Kidney (tissue), 22 donors: ENCODE measurements at places on chromosomes 1 and 21. TPM values are rescaled to one million over a fixed set of nuclear protein-coding genes. Genes with fewer than 3 reads are reported as not detected.

The CFHR2 gene
- not detected for total RNA-seq

The LGALS8 gene
- total RNA-seq, result 53.3 TPM

The SLC35A3 gene
- 28.2 TPM for total RNA-seq

The PLA2G2F gene
- total RNA-seq, result not detected

The SLC19A1 gene
- 7.2 TPM for total RNA-seq

DNA sequence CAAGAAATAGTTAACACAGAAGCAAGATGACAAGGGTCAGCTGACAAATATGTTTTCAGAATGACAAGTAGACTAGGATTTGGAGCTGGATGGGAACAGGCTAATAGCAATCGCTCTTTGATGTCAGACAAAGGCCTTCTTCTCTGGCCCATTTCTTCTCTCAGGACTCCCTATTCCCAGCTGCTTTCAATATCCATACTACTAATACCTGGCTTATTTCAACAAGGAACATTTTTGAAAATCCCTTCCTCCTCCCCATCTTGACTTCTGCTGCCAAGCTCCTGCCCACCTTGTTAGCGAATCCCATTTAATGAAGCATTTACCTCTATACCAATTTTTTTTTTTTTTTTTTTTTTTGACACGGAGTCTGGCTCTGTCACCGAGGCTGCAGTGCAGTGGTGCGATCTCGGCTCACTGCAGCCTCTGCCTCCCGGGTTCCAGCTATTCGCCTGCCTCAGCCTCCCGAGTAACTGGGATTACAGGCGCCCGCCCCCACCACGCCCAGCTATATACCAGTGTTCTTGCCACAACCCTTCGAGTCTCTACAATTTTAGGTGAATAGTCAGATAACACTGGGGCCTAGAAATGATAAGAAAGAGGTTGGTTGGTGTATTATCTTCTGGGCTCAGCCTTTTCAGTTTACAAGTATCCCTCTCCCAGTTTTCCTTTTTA lies 68.4 kb downstream of the MACF1 start:
- DNase-seq, result no peak
- no peaks in the 10 kb centered on the region for H3K36me3 ChIP-seq
- no peak overlapping the region for H3K27ac ChIP-seq

DNA sequence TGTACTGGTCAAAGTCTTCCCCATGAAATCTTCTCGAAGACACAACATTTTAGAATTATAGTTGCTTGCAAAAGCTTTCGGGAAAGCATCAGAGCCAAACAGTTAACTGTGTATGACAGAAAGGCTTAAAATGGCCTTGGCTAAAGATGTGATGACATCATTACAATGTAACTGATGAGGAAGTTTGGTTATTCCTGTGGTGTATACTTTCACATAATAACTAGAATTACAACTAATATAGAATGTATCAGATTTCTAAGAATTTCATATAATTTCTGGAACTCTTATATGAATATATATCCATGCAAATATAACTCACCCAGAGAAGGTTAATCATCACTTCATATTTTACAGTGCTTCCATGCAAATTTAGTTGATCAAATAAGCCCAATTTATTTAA lies 8.4 kb downstream of the TP73 start:
- no peak overlapping the region for H3K4me3 ChIP-seq
- no peaks in the 10 kb centered on the region for H3K4me1 ChIP-seq
- H3K36me3 ChIP-seq, result no peaks in the 10 kb centered on the region
- H3K27me3 ChIP-seq, result peaks cover 7% of the 10 kb centered on the region
- DNase-seq, result no peak

DNA sequence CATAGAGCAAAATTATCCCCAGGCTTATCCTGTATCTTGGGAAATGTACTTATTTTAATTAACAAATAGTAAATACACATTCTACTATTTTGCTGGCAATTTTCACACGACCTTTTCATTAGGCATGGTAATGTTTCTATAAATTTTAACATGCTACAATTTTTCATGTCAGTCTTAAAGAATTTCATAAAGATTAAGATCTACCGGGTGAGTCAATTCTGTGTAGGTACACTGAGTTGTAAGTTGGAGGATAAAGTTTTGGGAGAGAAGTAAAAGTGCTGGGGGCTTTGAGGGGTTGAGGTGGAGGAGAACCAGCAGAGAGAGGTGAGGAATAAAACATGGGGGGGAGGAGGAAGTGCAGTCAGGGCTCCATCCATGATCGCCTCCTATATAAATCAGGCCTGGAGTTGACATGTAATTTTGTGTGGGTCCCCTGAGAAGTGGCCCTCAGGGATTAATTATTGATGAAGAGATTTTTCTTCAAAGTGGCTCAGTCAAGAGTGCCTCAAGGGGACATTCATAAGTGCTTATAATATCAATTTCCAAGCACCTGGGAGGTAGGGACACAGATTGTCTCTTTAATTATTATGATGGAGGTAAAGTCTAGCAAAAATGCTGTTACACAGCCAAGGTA lies 7.2 kb downstream of the DPYD start:
- no peaks in the 10 kb centered on the region for H3K36me3 ChIP-seq
- H3K27me3 ChIP-seq, result no peaks in the 10 kb centered on the region

DNA sequence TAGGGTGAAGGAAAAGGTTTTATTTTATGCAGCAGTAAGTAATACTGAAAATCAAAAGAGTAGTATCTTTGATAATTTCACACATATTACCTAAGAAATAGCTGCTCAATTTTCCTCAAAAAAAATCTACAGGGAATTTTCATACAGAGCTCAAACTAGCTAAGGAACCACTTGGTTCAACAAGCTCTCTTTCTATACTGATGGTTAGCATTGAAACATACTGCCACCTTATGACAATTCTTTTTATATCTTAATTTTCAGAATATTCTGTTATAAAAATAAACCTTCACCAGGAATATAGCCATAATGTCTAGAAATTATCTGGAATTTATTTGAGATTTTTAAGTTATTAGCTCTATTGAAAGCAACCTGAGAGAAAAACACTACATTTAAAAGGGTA lies 142.1 kb downstream of the DPYD start:
- no peaks in the 10 kb centered on the region for H3K27me3 ChIP-seq
- no peak for DNase-seq
- H3K4me3 ChIP-seq, result no peak overlapping the region
- no peaks in the 10 kb centered on the region for H3K36me3 ChIP-seq

DNA sequence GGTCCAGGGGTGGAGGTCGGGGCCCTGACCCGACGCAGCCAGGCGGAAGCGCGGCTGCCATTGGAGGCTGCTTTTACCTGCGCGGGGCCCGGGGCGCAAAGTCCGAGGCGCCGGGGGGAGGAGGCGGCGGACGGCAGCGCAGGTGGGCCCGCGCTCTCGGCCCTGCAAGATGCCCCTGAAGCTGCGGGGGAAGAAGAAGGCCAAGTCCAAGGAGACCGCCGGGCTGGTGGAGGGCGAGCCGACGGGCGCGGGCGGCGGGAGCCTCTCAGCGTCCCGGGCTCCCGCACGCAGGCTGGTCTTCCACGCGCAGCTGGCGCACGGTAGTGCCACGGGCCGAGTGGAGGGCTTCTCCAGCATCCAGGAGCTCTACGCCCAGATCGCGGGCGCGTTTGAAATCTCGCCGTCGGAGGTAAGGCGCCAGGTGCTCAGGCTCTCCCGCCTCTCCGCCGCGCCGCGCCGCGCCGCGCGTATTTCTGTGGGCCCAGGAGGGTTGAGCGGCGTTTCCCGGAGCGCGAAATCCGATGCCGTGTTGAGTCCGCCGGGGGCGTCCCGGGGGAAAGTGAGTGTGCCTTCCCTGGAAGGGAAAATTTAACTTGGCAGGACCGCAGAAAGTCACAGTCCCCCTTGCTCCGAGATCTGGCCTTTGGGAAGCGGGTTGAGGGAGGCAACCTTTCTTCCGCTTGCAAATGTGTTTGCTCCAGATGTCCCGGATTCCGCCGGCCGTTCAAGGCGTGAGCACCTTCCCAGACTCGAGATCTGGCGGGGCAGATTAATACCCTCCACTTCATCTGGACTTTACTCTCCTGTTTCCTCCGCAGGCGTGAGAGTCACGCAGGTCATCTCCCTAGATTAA lies at the start of gene GIPC2:
TSS of gene GIPC2 (plus strand) at position 41 of the 853 bp plus-strand sequence. CDS start at position 170, 129 bp downstream.
- peak within 1 kb of the TSS; percentile 81 for H3K27ac ChIP-seq
- no peaks in the 10 kb centered on the region for H3K36me3 ChIP-seq
- H3K4me1 ChIP-seq, result peaks cover 4% of the 10 kb centered on the region
- peaks cover 6% of the 10 kb centered on the region for H3K27me3 ChIP-seq
- H3K4me3 ChIP-seq, result peak within 1 kb of the TSS; percentile 53

- no peak overlapping the region for H3K4me3 ChIP-seq
- no peaks in the 10 kb centered on the region for H3K36me3 ChIP-seq
- peak; percentile 59 for DNase-seq
- H3K27me3 ChIP-seq, result no peaks in the 10 kb centered on the region
Observed at GRCh38 chr1:225677350-225678124, 24.6 kb upstream of the ENAH start.

DNA sequence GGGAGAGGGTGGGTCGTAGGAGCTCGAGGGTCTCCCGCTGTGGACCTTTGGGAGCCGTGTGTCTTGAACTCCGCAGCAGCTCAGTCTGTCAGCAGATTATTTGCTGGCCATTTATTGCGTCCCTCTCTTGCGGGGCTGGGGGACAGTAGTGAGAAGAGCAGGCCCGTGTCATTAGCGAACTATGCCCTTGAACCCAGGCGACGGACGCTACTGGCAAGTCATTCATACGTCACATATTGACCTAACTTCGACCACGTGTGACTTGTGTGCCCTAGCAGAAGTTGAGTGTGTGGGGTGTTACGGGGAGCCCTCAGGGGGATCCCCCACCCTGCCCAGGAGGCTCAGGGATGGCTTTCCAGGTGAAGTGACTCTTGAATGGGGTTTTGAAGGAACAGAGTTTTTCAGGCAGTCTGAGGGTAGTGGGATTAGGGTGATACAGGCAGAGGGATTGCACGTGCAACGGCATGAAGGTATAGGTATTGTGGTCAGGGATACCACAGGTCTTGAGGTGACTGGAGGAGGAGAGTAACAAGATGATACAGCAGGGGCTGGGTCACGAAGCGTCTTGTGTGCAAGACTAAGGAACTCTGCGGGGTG lies 13.0 kb downstream of the RCC1 start:
- no peaks in the 10 kb centered on the region for H3K36me3 ChIP-seq
- H3K27ac ChIP-seq, result no peak overlapping the region
- H3K4me1 ChIP-seq, result no peaks in the 10 kb centered on the region

DNA sequence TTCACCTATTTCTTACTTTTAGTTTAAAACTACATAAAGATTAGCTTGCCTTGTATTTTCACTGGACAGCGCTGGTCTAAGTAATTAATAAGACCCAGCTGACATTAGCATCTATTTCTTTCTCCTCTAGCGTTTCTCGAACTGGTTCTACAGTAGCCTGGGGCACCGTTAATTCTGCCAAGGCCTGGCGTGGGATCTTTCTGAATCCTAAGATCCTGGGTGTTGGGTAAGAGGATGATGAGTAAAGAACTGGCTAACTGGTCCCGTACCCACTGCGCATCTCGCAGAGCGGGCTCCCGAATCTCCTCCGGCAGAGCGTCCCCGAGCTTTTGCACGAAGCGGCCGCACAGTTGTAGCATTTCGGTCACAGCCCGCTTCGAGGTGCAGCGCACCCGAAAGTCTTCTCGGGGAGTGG lies 309 bp downstream of the NSL1 start:
- no peaks in the 10 kb centered on the region for H3K27me3 ChIP-seq
- H3K4me3 ChIP-seq, result peak overlapping the region; percentile 99
- H3K36me3 ChIP-seq, result no peaks in the 10 kb centered on the region
- no peak for DNase-seq
- H3K27ac ChIP-seq, result peak overlapping the region; percentile 91
- H3K4me1 ChIP-seq, result no peaks in the 10 kb centered on the region

DNA sequence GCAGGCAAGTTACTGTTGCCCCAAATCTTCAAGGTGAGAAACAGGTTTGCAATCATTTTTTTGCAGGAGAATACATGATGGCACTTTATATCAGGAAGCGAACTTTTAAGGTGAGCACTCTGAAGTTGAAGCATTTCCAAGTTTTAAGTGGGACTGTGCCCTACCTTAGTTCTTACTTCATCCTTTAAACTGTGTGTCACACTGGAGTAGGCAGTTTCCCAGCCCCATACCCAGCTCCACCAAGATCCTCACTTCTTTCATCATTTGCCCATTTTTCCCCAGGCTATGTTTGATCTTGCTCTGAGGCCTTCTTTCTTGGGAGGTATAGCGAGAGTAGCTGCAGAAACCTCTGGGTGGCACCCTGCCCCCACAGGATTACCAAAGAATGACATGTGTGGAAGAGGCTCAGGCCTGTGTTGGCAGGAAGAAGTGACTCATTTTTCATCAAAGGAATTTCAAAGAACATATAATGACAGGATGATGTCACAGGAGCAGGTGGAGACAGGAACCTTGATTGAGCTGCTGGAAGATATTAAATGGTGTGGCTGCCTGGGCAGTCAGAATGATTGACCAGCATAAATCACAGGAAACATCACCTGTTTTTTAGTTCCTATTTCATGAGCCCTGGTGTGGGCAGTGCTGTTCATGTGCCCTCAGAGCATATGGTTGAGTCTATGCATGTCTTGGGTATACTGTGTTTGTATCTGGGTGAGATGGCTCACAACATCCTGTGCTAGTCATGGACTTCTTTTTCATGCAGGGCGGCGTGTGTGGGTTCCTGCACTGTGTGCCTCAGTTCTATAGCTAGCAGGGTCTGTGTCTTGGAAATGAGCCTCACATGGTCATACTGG lies 20.8 kb upstream of the MACF1 start:
- peak overlapping the region; percentile 76 for H3K27ac ChIP-seq
- H3K4me3 ChIP-seq, result no peak overlapping the region
- H3K4me1 ChIP-seq, result peaks cover 21% of the 10 kb centered on the region
- H3K27me3 ChIP-seq, result no peaks in the 10 kb centered on the region
